ENCODE measurements at places on chromosomes 7 and 10.
A peak's percentile ranks its signal among the peaks of the same experiment; 100 is the strongest.

DNA sequence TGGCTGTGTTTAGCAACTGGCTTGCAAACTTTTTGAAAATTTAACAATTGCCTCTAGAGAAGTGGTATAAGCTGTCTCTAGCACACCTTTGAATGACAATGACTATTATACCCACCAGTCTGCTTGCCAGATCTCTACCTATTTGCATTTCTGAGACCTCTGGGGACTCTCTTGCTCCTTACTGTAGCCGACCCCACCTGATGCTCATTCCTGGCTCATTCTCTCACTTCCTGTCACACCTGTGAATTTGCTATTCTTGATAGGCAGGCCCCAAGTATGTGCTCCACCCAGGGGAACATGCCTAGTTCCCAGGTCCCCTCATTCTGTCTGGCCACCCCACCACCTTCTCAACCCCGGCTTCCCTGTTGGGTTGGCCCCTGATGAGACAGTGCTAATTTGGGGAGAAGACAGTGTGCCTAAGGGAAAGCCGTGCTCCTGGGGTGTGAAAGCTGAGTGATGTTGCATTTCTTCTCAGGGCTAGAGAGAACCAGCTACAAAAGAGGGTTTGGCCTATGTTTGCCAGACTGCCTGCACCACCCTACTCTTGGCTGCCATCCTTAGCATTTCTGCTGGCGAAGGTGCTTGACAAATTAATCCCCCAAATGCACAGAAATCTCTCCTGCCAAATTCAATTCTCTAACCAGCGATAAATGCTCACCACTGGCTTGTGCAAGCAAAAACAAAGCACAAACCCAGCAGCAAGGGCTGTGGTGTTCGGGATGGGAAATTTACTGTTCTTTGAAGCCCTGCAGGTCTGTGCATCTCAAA lies 138.2 kb downstream of the RPS24 start:
- DNase-seq, result no peak

DNA sequence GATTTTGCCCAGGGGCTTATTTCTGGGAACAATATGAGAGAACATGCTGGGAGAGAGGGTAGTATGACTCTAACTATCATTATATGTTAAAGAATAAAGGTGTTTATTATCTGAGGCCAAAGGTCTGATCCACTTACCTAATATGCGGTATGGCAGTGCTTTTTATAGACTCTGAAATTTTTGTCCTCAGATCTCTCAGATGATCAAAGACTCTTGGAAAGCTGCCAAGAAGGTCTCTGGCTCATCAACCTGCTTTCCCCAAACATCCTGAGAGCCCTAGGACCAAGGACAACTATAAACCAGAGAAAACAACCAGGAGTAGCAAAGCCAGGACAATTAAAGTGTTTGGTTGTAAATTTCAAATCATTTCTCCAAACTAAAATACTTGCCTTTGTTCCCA lies 255.7 kb upstream of the LRRN3 start:
- no peak for DNase-seq

DNA sequence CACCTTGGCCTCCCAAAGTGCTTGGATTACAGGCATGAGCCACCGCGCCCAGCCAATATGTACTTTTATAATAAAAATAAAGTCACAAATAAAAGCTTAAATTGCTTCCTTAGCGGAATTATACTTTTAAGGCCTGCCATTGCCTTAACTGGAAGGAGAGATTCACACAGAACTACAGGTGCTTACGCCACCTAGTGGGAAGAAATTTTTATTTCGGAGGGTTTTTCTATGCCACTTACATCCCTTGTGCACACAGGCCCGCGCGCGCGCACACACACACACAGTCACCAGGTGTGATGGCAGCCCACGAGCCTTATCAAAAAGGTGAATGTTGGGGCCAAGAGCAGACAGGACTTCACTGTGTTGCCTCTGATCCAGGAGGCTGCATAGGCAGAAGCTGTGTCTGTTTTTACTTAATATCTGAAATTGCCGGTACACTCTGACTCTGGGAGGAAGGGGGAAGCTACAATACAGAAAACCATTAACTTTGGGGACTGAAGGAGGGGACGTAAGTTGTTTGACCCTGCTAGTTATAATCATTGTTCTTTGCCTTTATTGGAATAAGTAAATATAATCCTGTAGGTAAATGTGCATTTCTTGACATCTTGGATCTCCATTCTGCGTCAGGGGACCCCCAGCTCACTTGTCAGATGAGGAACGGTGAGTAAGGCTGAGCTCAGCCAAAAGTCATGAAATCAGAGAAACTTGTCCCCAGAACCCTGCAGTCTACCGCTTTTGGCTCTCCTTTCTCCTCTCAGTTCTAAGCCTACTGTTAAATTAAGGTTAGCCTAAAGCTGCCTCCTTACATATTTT lies 87.1 kb downstream of the SLC16A9 start:
- DNase-seq, result peak; percentile 44

GRCh38 chr10:24080207-24080606 lies 128.7 kb upstream of the KIAA1217 start:
- no peak for DNase-seq

- peak; percentile 77 for DNase-seq
Measured at GRCh38 chr7:117212969-117213877, 109.6 kb downstream of the WNT2 start.

DNA sequence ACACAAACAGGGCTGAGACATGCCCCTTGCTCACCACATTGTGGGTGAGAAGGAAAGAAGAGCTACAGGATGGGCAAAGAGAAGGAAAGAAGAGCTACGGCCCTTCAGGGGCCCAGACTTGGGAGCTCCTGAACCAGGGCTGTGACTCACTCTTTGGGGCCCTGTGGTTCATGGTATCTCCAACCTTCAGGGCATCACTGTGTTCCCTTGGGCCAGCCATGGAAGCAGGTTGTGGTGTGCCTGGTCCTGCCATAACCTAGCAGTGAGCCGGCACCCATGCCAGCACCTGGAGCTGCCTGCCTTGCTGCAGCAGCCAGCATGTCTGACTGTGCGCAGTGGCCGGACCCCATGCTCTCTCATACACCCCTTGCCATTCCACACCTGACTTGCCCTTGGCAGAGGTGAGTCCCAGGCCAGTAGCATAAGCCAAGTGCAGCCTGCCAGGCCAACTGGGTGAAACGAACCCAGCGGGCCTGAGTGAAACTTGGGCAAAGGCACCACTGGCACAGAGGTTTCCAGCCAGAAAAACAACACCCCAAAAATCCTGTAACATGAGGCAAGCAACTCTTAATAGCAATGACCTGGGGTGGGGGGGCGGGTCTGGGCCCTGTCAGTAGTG lies 89.0 kb upstream of the CACUL1 start:
- DNase-seq, result no peak

DNA sequence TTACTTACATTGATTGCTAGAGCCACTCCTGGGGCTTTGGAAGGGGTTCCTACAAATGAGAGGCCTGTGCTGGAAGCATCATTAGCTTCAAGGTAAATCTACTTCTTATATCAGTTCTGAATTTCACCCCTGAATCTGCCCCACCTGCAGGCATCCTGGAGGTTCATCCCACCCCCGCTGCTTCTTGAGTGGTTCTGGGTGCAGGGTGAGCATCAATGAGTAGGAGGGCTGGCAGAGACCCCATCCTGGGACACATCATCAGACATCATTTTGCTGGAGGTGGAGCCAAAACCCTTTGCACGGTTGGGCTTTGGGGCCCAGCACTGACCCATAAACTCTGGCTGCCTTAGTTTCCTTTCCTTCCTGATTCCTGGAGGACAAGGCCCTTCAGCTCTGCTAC lies 143.7 kb downstream of the PTPN20 start:
- no peak for DNase-seq

GRCh38 chr7:99248391-99249095 lies 24.1 kb upstream of the MYH16 start:
- DNase-seq, result no peak

DNA sequence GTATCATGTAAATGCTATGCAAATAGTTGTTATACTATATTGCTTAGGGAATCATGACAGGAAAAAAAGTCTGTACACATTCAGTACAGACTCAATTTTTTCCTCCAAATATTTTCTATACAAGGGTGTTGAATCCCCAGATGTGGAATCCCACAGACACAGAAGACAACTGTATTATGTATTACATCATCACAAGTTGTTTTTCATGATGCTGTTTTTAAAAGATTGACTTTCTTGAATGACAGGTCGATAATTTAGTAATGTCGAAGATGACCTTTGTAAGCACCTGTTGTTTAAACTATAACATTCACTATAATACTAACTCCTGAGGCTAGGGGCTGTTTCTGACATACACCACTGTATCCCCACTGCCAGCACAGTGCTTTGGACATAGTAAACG lies 143.5 kb downstream of the MLLT10 start:
- DNase-seq, result no peak

DNA sequence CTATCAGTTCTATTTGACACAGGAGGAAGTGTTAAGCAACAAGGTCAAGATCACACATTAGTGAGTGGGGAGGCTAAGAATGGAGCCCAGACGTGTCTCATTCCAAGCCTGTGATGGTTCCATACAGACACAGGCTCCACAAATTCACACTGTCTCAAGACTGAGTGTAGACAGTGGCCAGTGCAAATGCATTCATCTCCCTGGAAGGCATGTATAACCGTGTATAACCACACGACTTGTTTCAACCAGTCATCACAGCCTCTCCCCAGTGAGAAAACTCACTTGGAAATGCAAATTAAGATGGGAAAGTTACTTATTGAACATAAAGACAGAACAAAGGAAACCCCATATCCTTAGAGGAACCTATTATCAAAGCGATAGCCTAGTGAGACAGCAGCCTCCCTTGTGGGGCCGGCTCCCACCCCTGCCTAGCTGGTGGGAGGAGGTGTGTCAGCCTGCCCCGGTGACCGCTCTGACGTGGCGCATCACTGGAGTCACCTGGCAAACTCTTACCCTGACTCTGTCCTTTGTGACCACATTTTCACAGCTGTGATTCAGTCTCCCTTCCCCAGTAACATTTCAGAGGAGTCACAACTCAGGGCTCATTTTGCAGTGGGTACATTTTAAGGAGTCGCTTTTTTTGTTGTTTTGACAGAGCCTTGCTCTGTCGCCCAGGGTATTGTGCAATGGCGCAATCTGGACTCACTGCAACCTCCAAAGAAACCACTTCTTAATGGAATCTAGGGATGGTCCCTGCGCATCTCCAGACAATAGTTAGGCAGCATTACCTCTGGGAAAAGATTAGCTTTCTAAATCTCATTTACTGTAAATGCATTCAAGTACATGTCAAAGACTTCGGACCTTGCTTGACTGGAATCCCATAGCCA lies 126.6 kb upstream of the PARD3 start:
- DNase-seq, result no peak

DNA sequence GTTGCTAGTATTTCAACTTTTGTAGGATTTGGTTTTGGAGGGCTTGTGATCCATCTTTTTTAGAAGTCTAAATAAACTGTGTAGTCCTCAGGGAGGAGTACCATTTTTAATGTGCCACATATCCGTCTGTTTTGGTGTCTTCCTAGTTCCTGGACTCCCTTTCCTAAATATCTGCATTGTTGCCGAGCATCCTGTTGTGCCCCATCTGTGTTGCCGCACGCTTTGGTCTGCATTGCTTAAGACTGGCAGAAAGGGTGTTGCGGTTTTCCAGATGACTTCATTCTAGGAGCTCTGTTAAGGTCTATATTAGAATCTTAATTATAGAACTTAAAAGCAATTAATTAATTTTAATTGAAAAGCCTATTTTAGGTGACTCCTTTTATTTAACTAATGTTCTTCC lies 49.4 kb downstream of the RBM33 start:
- no peak for DNase-seq

DNA sequence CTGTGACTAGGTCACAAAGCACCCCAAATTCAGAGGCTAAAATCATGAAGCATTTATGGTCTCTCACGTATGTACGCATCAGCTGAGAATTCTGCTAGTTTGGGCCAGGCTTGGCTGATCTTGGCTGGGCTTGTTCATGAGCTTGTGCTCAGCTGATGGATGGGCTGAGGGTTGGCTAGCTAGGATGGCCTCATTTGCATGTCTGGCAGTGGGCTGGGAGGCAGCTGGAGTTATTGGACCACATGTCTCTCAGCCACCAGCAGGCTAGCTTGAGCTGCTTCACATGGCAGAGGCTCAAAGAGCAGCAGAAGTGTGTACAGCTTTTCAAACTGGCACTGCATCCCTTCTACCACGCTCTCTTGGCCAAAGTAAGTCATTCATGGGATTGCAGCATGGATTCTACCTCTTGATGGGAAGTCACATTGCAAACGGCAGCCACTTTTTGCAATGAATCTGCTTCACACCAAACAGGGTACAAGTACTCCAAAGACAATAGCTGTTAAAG lies 770.3 kb downstream of the TYW1 start:
- no peak for DNase-seq

DNA sequence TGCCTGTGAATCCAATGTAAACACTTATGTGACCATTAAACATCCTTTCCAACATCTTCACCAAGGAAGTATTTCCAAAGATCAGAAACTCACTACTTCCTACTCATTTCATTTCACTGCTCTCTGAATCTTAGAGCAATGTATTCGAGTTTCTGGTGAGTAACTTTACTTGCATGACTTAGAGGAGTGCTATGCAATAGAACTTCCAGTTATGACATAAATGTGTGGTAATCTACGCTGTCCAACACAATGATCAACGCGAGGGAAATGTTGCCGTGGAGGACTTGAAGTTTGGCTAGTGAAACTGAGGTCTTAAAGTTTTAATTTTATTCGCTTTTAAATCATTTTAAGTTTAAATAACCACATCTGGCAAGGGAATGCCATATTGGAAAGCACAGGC lies 1326.3 kb downstream of the XPNPEP1 start:
- DNase-seq, result no peak

DNA sequence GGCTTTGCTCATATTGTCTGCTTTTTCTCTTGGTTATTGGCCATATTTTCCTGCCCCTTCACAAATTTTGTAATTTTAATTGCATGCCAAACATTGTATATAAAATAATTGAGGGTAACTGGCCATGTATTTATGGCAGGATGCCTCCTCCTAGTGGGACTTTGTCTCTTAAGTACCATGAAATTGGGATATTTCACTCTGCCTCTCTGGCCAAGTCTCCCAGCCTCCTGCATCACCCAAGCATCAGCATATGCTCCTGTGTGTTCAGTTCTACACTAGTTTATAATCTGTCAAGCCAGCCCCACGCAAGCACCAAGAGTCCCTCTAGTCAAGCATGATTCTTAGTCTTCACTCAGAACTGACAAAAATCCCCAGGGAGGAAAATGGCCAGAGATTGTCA lies 44.2 kb upstream of the FHIP2A start:
- no peak for DNase-seq

GRCh38 chr10:122998360-122998917 lies 10.2 kb downstream of the IKZF5 start:
- no peak for DNase-seq

DNA sequence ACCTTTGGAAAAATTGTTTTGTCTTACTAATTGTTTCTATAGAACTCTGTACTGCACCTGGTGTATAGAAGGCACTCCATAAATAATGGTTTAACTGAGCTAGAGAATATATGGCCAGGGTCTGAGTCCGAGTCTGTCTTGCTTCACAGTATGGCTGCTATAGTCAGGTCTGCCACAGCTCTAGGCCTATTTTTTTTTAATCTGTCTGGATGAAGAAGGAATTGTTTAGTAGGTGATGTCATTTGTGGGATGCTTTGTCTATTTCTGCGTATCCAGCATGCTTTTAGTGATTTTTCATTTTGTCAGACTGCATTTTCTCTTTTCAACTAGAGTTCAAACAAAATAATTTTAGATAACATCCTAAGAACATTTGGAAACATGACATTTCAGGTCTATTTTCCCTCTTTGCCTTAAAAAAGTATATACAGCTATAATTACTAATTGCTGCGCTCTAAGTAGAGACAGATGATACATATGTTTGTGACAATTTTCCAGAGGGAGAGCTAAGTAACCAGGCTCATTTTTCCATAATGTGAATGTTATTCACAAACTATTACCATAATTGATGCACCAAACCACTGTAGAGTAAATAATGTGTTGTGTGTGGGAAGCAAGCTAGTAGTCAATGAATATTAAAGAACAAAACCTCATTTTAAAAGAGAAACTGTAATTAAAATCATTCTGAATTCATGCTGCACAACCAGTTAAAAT lies 361.7 kb downstream of the AUTS2 start:
- no peak for DNase-seq

All from head of caudate nucleus (tissue), 42 donors.